ENCODE measurements at places on chromosomes 2 and 18.

GRCh38 chr2:127434515-127434914, 16.3 kb downstream of the PROC start:
- DNase-seq: no peak

GRCh38 chr18:4252829-4253228, 202.3 kb downstream of the DLGAP1 start:
- DNase-seq: no peak

DNA sequence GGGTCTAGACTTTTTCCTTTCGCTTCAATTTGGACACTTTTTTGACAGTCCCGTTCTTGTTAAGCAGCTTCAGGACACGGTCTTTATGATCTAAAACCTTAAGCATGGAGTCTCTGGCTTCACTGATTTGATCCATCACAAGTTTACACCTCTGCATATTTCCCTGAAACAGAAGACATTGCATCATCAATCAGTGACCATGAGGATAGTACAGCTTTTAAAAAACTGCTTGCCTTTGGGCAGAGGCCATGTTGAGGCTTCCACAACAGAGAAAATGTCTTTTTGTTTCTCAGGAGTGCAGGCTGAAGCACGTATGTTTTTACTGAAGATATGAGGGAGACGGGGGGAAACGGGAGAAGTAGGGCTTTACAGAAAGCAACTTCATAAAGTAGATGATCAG, 56.2 kb upstream of the AMMECR1L start:
- DNase-seq: no peak

DNA sequence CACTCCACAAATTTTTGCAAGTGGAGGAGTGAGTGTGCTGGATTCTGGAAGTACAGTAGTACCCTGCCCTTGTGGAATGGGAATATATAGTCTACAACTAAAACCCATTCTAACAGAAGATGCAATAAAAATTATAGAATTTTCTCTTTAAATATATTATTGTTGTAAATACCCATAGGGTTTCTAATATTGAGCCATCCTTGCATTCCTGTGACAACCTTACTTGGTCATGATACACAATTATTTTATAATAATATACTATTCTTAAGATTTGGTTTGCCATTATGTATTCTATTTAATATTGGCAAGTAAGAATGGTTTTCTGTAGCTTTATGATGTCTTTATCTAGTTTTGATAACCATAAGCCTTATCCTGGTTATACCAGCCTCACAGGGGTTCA, 52.2 kb downstream of the EML6 start:
- no peak for DNase-seq

DNA sequence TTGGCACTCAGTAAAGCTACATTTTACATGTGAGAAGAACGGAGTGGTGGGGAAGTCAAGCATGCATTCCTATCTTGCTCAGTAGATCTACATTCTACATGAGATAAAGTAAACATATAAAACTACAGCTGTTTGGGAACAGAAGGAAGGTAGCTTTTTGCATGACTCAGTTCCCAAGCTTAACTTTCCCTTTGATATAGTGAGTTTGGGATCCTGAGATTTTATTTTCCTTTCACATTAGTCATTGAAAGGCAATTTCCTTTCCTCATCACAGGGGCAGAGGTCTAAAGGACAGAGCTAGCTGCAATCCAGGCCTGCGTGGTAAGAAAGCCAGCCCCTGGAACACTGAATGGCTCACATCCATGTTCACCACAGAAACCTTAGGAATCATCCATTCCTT, 257.2 kb downstream of the SRBD1 start:
- DNase-seq: no peak

DNA sequence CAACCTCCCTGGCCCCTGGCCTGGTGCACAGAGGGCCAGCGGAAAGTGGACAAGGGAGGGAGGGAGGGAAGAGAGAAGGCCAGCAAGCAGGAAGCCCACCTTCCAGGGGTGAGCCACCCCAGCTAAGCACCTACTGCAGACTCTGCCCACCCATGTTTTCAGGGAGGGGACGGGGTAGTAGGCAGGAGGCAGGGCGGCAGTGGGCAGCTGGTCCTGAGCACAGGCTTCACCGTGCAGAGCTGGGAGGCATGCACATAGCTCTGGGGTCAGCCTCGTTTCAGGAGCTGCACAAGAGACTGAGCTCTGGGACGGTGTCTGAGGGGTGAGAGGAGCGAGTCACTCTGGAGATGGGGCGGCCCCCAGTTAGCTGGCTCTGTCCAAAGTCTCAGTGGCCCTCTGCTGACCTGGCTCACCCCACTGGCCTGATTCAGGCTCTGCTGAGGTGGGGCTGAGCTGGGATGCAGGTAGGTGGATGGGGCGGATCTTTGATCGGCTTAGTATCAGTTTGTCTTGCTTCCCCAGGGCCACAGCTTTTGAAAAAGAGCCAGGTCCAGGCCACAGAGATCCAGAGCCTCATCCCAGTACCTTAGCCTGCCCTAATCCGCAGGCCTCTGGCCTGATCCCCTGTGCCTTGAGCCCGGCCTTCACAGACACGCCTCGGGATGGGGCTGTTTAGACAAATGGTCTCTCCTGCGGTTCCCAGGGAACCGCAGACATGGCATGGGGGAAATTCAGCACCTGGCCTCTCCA, 3.7 kb downstream of the NMUR1 start:
- no peak for DNase-seq

GRCh38 chr2:170585067-170585466, 130.1 kb upstream of the SP5 start:
- no peak for DNase-seq

- DNase-seq: no peak
These were observed 764.9 kb upstream of the FANCL start for GRCh38 chr2:59005836-59006615.

- DNase-seq: no peak
These were observed 673.8 kb upstream of the SALL3 start for GRCh38 chr18:78305789-78306188.

DNA sequence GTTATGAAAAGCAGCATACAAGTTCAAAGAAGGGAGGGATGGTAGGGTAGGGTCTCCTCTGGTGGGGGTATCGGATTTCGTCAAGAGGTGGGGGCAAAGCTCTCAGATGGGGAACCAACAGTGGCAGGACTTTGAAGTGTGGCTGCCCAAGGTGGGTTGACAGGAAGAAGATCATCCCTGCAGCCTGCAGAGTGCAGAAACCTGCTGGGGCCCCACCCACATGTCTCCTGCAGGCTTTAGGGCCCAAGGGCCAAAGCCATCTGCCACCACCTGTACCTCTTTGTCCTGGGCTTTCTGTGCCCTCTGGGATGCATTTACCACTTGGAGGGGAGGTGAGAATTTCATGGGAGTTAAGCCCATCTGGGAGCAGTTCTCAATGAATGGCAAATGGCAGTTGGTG, 42.7 kb downstream of the KCNF1 start:
- DNase-seq: no peak

DNA sequence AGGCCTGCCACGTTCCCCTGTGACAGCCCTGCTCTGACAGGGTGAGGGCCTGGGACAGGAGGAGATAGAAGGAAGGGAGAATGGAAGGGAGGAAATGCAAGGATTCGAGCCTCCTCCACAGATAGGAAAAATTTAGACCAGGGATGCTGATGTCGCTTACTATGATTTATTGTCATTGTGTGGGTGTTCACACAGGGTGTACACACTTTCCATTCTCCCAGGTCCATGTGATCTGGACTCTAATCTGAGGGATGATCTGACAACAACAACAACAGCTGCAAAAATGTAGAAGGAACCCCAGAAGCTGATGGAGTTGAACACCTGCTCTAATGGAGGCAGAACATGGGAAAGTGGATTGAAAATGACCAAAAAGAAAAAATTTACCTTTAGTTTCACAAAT, 231.7 kb upstream of the TNP1 start:
- DNase-seq: no peak

- no peak for DNase-seq
These were observed 165.3 kb downstream of the SNTG2 start for GRCh38 chr2:1115843-1116539.

DNA sequence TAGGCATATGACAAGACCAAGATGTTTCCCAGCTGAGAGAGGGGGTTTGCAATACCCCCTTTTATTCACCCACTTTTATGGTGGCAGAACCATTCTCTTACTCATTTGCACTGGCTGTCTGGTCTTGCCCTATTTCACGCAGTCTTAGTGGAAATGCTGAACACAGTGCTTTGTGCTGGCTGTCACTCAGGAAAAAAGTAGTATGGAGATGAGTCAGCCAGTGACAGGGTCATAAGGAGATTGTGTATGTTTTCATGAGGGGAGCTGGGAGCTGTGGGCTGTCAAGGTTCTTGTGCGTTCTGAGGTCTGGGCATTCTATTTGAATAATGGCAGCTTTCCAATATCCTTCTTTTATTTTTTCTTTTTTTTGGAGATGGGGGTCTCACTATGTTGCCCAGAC, 10.9 kb upstream of the CNRIP1 start:
- no peak for DNase-seq

DNA sequence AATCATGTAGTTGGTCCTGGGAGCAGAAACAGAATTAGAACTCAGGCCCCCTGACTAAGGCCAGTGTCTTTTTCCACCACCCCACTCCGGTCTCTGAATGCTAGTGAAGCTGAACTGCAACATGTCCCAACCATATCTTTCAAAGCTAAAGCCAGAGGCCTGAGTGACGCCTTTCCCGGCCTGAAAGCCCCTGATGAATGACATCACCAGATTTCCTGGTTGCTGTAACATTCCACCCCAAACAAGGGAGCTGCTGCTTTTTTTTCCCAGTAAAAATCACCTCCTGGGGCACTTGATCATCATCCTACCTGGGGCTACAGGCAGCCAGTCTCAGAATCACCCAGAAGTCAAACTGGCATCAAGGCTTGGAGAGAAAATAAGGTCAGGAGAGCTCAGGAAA, 162.7 kb downstream of the ARL4C start:
- no peak for DNase-seq

DNA sequence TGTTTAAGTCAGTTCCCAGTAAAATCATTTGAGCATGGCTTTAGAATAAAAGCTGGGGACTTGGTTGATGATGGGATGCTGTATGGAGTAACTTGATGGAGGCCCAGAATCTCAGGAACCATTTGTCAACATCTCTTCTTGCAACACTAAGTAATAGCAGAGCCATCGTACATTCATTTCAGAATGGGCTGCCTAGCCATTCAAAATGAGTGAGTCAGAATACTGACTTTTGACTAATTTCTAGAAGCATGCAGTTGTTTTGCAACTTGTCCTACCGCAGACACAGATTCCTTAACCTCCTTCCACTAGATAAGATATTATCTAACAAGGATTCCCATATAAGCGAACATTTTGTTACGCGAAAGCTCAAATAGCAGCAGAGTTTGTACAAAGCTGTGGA, 229.5 kb downstream of the CNTNAP5 start:
- no peak for DNase-seq

GRCh38 chr2:179837408-179837807, 24.0 kb downstream of the ZNF385B start:
- DNase-seq: no peak
